ENCODE measurements at places on chromosomes 1 and 21.

GRCh38 chr1:36752891-36753361, 270.2 kb upstream of the CSF3R start:
- no peak for DNase-seq

DNA sequence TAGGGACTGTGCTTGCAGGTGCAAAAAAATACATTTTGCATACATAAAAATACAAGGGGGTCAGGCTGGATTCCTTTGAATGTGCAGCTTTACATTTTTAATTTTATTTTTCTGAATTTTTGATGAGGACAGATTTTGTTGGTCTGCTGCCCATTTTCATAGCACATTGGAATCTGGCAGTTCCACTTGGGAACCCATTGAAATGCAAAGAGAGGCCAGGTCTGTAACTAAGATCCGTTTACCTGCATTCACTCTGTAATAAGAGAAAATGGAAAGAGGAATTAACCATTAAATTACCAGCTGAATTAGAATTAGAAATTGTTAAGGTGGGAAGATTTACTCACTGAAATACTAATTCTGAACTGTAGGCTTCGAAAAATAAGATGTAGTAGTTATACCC, 221.6 kb downstream of the DAB1 start:
- no peak for DNase-seq

GRCh38 chr21:20644552-20644951, 353.7 kb upstream of the NCAM2 start:
- no peak for DNase-seq

GRCh38 chr1:245481261-245481660, 326.5 kb downstream of the KIF26B start:
- DNase-seq: no peak

DNA sequence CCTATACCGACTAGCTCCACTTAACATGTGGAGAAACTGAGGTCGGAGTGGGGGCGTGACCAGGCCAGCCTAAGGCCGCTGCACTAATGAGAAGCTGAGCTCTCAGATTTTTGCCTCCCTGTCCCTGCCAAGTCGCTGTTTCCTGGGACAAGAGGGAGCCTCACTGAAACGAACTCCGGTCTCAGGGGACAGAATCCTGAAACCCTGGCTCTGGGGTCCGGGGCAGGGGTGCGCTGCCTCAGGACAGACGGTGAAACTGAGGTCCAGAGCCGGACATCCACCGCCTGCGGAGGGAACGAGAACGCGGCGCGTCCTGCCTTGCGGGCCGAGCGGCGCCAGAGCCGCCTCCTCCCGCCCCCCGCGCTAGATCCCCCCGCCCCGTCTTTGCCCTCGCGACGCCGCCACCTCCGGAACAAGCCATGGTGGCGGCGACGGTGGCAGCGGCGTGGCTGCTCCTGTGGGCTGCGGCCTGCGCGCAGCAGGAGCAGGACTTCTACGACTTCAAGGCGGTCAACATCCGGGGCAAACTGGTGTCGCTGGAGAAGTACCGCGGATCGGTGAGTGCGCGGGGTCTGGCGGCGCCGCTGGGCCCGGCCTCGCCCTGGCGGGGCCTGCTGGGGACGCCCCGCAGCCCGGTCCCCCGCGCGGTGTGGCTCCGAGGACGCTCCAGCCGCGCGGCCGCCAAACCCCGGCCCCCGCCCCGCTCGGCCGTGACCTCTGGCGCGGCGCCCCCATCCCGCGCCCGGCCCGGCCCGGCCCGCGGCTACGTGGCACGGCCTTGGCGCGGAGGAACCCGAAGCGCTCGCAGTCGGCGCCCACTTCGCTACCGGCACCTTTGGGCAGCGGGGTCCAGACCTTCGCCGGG, at the start of gene GPX7:
TSS of gene GPX7 (plus strand) at position 381 of the 865 bp plus-strand sequence. CDS start at position 420, 39 bp downstream.
- DNase-seq: no peak

- peak; percentile 26 for DNase-seq
These were observed 4.9 kb upstream of the ALDH4A1 start for GRCh38 chr1:18907021-18907916.

- no peak for DNase-seq
These were observed 1.0 kb downstream of the PER3 start for GRCh38 chr1:7785108-7785507.

All from DMS 273 treated with DMSO at 0.1 percent for 48 hours (cell line).